ENCODE measurements at places on chromosomes 5 and 9.

DNA sequence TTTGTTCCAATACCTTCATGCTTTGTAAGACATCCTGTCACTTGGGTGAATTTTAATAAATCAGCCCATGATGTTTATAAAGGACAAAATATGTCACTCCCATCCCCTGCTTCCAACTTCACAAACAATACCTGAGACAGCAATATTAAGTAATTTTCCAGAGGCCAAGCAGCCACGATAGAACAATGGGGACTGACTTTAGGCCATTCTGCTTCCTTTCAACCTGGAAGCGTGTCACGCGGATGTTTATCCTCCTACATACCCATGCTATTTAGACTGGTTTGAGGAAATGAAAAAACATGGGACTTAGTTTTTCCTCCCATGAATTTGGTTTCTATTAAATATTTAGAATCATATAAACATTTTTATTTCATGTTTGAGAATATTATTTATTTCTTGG, 82.9 kb downstream of the GRAMD2B start:
- no peak for DNase-seq

DNA sequence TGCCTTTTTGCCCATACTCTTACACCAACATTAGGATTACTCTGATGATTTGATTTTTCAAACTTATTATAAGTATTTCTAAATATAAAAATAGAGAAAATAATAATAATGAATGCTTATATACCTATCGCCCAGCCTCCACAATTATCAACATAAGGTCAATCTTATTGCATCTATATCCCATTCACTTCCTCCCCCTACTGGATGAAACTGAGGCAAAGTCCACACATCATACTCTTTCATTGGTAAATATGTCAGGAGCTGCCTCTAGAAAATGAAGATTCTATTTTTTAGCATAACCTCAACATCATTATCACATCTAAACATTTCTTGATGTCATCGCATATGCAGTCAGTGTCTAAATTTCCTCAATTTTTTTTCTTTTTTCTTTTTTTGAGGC, 44.3 kb downstream of the SH3RF2 start:
- no peak for DNase-seq

DNA sequence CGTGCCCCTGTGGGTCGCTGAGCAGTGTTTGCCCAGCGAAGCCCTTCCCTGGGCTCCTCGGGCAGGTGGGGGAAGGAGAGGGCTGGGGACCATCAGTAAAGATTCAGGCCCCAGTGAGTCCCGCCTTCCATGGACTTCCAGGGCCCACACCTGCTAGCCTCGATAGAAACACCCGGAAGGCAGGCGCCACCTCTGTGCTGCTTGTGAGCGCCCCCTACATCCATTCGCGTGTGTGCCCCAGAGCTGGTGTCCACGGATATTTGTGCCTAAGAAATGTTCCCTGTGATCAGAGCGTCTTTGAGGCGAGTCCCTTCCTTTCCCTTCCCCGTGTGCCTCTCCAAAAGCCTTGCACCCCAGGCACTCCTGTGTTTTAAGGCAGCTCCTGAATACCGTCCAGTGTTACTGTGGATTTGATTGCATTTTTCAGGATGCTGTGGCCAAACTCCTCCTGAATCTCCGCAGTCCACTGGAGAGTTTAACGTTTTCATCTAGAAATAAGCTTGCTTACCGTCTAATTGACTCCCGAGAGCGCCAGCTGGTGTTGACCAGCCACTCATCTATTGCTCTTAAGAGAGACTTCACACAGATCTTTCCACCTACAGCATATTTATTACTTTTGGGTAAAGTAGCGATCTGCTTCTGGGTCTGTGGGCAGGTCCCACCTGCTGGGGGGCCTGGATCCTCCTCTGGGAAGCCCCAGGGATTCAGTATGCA, 101.4 kb downstream of the COL5A1 start:
- DNase-seq = no peak

DNA sequence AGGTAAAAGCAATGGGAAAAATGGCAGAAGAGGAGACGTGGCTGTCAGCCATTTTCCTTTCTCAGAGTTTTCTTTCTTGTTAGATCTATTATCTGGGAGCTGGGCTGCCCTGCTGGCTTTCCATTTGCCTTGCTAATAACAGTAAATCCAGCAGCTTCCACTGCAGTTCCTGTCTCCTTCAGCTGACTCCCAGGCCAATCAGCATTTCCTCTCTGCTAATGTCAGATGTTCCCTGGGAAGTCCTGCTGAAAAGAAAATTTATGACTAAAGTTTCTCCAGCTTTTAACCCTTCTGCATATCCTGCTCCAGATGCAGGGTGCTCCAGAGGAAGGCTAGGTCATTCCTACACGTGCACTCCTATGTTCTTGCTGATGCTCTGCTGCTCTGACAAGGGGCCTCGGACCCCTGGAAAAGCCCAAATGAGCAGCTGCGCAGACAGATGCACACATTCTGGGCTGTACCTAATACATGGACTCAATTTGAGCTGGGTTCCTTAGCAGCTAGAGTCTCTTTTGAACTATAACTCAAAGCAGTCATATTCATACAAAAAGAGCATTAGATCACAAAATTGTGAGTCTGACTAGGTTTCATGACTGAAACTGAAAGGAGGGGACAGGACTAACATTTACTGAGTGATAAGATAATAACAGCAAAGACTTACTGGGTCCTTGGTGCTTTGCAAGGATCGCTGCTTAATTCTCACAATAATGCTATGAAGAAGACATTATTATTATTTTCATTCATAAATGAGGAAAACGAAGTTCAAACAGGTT, 182.2 kb downstream of the MAPKAP1 start:
- DNase-seq = no peak

DNA sequence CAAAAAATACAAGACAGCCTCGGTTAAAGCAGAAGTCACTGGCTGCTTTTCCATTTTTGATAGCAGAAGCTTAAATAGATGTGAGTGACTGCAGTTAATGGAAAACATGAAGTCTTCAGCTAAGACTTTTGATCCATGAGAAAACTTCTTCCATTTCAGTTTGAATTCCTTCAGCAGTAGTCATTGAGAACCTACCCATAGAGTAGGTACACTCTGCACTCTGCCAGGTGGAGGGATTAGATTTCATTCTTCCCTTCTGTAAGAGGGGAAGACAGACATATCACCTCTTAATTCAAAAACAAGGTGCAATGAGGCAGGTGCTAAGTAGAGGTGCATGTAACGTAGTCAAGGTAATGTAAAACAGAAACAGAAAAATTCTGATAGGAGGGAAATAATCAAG, 26.7 kb upstream of the XPA start:
- no peak for DNase-seq

- DNase-seq = no peak
Measured at GRCh38 chr5:8394965-8395364, 526.0 kb downstream of the MTRR start.

DNA sequence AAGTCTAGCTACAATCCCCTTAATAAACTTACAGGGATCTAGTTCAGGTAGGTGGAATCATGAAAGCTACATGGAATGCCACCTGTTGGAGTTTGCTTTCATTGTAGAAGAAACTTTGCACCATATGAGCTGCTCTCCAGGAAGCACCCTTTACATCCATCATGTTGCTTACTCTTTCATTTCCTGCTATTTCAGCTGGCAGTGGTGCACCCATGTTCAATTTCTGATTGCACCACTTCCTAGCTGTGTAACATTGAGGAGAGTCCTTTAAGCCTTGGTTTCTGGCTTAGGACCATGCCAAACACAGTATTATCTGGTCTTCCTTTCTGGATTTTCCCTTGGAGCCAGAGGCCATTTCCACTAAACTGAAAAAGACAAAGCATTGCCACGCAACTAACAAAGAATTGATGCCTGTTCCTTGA, 123.3 kb upstream of the SLC12A2 start:
- no peak for DNase-seq
